ENCODE measurements at places on chromosomes 4 and X.
A peak's percentile ranks its signal among the peaks of the same experiment; 100 is the strongest.

DNA sequence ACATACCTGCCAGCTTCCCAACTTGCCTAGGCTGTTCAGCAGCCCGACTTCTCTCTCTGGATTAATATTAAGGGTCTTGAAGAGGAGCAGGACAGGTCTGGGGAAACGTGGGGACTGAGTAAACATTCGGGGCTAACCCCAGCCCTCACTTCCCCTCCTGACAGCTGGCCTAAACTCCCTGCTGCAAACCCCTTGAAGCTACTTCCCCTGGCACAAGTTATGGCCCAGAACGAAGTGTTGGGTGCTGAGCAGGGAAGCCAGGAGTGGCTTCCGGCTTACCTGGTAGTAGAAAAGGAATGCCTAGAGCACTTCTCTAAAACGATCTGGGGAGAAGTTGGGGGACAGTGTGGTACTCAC lies 200.0 kb downstream of the BCOR start:
- no peak for DNase-seq
- H3K4me3 ChIP-seq = no peak overlapping the region
- peak overlapping the region; percentile 64 for H3K27ac ChIP-seq
- H3K4me1 ChIP-seq = peaks cover 20% of the 10 kb centered on the region

DNA sequence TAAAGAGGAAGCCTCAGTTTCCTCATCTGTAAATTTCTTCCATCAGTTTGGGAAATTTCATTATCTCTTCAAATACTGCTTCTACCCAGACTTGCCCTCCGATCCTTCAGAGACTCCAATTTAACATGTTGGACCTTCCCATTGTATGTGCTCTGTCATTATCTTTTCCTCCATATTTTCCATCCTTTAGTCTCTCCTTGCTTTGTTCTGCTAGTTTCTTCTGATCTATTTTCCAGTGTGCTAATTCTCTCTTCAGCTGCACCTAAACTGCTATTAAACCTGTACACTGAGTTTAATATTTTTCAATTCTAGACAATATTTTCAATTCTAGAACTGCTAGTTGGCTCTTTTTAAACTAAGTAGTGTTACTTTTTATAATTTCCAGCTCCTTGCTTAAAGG lies 65.5 kb downstream of the EVC start:
- H3K4me3 ChIP-seq = no peak overlapping the region
- H3K27ac ChIP-seq = no peak overlapping the region
- H3K27me3 ChIP-seq = no peaks in the 10 kb centered on the region
- DNase-seq = no peak
- peaks cover 14% of the 10 kb centered on the region for H3K36me3 ChIP-seq

- no peak overlapping the region for H3K27ac ChIP-seq
- no peaks in the 10 kb centered on the region for H3K4me1 ChIP-seq
- no peak for DNase-seq
- no peak overlapping the region for H3K4me3 ChIP-seq
- no peaks in the 10 kb centered on the region for H3K27me3 ChIP-seq
Observed at GRCh38 chr4:152920768-152921167, 15.4 kb upstream of the FHDC1 start.

GRCh38 chrX:115311139-115311538 lies 21.6 kb downstream of the LUZP4 start:
- no peaks in the 10 kb centered on the region for H3K27me3 ChIP-seq
- DNase-seq = no peak
- no peaks in the 10 kb centered on the region for H3K36me3 ChIP-seq
- H3K4me3 ChIP-seq = no peak overlapping the region

GRCh38 chrX:154873329-154873728 lies 12.8 kb upstream of the F8A1 start:
- no peak overlapping the region for H3K27ac ChIP-seq
- H3K27me3 ChIP-seq = no peaks in the 10 kb centered on the region
- H3K4me1 ChIP-seq = no peaks in the 10 kb centered on the region
- DNase-seq = no peak

DNA sequence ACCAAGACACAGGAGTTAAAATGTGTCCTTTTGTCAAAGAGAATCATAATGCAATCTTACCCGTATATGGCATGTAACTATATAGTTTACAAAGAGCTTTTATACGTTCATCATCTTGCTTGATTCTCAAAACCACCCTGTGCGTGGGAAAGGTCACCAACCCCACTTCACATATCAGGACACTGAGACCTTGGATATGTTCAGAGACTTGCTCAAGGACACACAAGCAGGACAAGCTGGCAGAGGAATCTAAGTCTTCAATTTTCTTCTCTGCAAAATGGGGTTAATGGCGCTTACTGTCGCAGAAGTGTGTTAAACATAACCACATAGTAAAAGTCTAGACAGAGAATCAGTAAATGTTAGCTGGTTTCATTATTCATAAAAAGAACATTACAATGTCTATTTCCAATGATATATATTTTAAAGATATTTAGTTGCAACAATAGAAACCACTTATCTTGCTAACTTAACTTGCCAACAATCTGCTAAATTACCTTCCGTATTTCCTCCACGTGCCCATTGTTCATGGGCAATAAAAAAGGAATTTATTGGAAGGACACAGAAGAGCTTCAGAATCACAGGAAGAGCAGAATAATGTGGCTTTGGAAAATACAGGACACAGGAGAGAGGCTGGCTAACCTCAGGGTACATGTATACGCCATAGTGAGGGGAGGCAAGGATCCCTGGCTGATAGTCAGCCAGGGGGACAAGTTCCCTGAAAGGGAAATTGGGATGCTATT lies 64.6 kb upstream of the TAPT1 start:
- H3K4me3 ChIP-seq = no peak overlapping the region
- H3K4me1 ChIP-seq = no peaks in the 10 kb centered on the region
- H3K27me3 ChIP-seq = no peaks in the 10 kb centered on the region
- DNase-seq = no peak
- no peaks in the 10 kb centered on the region for H3K36me3 ChIP-seq
- H3K27ac ChIP-seq = no peak overlapping the region

DNA sequence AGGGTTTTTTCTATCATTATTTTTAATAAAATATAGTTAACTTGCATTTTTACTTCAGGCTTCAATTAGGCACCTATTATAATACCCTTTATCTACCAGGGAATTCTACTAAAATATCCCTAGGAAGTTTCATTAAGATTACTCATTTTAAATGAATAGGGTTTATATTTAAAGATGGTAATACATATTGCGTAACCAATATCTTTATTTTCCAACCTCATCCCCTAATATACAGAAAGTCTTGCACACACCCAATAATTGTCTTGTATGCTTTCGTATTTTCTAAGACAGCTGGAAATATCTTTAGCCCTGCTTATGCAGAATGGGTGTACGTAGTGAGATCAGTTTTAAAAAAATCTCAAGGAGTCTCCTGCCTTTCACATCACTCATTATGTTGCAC lies 1186.8 kb downstream of the TECRL start:
- H3K4me3 ChIP-seq = no peak overlapping the region
- H3K36me3 ChIP-seq = no peaks in the 10 kb centered on the region
- no peaks in the 10 kb centered on the region for H3K27me3 ChIP-seq
- no peak for DNase-seq
- no peaks in the 10 kb centered on the region for H3K4me1 ChIP-seq
- H3K27ac ChIP-seq = no peak overlapping the region

Data from heart right ventricle (tissue), 16 donors.